ENCODE measurements at places on chromosomes 3 and 15.

- no peak for DNase-seq
Observed at GRCh38 chr3:126886217-126886616, 96.7 kb upstream of the PLXNA1 start.

DNA sequence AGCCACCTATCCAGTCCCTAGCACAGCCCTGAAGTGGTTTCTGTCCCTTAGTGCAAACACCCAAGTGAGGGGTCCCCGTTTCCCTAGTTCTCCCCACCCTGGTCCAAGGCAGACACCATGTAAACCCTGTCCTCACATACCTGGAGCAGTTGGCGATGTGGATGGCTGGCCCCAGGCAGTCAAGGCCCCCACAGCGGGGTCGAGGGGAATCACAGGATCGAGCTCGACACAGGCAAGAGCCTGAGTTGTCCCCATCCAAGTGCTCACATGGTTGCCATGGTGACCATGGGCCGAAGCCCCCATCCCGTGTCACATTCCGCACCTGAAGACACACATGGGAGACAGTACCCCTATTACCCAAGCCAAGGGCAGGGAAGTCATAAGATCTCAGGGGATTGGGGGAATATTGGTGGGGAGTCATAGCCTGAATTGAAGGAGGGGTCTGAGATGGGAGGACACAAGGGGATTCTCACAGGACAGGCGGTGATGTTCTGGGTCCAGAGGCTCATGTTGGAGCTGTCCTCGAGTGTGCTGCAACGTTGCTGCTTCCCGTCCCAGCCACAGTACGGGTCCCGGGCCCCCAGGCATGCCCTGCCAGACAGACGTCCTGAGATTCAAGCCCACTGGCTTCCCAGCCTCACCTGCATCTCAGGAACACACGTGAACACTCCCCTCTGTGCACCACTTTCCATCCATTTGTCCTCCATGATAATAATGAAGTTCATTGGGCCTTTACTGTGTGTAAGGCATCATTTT is 112.1 kb downstream of the SEMA5B start:
- DNase-seq: no peak

DNA sequence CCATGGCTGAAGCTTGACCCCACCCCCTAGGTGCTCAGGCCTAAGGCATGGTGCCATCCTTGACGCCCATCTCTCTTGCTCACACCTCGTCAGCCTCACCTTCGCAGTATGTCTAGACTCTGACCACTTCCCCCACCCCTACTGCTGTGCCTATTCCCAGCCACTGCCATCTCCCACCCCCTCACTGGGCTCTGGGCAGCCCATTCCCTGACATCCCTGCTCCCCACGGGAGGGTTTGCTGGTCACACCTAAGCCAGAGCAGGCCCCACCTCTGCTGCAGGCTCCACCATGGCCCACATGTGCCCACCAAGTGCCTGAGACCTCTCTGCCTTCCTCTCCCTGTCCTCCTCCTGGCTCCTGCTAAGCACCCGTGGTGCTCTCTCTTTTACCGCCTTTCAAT is 47.7 kb upstream of the PRR23E start:
- DNase-seq: no peak

DNA sequence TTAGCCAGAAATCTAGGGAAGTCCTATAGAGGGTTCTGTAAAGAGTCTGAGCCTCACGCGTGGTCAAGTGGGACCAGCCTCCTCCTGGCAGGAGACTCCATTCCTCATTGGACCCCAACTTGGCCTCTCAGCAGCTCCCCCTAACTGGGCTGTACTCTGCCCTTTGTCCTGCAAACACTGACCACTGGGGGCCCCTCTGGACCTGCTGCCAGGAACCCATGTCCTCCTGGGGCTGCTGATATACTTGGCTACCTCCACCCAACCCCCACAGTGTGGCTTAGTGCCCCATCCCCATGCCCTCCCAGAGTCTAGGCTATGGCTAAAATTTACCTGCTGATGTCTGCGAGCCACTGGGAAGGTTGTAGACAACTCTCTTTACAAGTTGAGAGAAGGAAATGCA is 62.7 kb downstream of the UBP1 start:
- no peak for DNase-seq

- peak; percentile 25 for DNase-seq
Observed at GRCh38 chr15:43204016-43204901, 16.6 kb downstream of the EPB42 start.

DNA sequence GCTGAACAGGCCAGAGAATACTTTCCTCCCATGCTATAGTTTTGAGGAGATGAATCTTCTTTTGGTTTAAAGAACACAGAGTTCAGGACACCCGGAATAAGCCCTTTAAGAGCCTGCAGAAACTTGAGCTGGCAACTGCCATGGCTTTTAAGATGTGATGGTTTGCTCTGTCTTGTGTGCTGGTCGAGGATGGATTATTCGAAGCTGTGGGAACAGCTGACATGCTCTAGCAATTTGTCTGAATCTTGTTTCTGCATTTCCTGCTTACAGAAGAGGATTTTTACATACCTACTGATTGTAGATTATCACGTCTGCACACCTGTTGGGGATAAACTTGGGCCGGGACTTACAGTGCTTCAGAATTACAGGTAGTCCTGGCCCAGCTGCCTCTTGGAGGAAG is 396.9 kb downstream of the LRTM1 start:
- DNase-seq: no peak

DNA sequence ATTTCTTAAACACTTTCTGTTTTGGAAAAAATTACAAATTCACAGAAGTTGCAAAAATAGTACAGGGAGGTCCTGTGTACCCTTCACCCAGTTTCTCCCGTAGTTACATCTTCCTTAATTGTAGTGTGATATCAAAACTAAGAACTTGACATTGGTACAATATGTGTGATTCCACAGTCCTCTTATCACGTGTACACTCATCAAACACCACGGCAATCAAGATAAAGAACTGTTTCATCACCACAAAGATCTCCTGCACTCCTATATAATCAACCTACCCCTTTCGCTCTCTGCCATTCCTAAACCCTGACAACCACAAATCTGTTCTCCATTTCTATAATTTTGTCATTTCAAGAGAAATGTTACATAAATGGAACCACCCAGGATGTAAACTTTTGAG is 31.4 kb downstream of the POMGNT2 start:
- DNase-seq: no peak

GRCh38 chr15:40807888-40808461 is 702 bp upstream of the DNAJC17 start:
- no peak for DNase-seq

DNA sequence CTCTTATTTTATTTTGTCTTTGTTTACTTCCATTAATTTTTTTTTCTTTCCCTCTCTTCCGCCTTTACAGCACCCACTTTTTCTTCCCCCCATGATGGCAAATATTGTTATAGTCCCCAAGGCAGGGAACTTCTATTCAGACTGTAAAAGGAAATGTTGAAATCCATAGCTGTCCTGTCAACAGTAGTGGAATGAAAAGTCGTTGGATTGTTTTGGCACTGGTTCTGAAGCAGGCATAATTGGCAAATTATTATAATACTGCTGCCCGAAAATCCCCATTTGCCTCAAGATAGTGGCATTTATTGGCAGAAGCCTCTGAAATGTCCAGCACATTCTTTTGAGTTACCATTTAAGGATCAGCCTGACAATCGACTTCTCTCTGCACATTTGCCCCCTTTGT is 150.6 kb downstream of the TPRG1 start:
- DNase-seq: no peak

DNA sequence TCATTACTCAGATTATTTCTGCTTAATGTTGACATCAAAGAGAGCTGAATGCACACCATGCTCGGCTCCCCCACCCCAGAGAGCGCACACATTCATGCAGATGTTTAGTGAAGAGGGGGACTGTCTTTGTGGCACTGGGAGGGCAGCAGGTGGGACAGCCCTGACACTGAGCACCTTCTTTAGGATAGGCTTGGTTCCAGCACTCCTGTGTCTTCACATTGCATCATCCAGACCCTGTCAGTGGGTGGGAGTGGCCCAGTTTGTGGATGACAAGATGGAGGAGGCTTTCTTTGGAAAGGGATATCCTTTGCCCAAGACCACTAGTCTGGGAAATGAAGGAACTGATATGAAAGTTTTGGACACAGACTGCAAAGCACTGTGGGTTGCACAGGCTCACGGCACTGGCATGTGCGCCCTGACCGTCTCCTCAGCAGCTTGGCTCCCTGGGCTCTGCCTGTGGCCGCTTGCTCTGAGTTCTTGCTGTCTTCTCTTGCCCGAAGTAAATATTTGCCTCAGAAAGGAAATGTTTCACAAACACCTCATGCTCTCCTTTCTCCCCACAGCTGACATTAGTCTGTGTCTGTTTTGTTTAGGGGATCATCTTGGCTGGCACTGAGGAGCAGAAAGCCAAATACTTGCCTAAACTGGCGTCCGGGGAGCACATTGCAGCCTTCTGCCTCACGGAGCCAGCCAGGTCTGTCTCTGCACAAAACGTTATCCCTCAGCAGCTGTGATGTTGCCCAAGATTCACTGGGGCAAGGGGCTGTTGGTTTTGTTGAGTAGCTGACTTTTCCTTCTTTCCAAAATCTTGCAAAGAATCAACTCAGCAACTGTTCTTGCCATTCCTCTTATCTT is 16.6 kb downstream of the ACAD9 start:
- DNase-seq: no peak

DNA sequence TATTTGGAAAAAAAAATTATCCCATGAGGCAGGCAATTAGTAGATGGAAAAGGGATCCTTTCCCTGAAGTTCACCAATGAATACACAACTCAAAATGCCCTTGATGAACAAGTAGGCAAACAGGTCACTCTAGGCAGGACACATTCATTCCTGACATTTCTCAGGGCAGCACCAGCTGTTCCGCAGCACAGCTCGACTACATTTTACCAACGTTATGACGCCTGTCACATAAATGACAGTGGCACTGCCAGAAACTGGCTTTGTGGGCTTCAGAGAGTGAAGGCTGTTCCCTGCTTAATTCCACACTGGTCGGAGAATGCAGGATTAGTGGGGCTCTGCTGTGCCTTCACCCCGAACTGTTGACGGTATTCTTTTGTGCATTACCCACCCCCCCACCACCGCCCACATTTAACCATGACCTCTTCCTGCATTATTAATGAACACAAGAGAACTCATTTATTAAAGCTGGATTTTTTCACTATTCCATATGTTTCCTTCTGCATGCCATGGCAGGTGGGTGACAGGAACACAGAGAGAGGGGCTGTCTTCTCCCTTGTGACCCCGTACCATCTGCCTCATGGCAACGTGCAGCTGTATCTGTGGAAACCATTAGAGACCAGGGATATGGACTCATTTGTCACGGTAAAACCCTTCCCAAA is 197.6 kb downstream of the PDZRN3 start:
- no peak for DNase-seq

- DNase-seq: no peak
Observed at GRCh38 chr3:196634829-196635228, 4.7 kb upstream of the NRROS start.

GRCh38 chr15:41001524-41002214 is 48.4 kb downstream of the CHAC1 start:
- no peak for DNase-seq

- no peak for DNase-seq
Observed at GRCh38 chr15:79948095-79948695, 22.8 kb downstream of the BCL2A1 start.

DNA sequence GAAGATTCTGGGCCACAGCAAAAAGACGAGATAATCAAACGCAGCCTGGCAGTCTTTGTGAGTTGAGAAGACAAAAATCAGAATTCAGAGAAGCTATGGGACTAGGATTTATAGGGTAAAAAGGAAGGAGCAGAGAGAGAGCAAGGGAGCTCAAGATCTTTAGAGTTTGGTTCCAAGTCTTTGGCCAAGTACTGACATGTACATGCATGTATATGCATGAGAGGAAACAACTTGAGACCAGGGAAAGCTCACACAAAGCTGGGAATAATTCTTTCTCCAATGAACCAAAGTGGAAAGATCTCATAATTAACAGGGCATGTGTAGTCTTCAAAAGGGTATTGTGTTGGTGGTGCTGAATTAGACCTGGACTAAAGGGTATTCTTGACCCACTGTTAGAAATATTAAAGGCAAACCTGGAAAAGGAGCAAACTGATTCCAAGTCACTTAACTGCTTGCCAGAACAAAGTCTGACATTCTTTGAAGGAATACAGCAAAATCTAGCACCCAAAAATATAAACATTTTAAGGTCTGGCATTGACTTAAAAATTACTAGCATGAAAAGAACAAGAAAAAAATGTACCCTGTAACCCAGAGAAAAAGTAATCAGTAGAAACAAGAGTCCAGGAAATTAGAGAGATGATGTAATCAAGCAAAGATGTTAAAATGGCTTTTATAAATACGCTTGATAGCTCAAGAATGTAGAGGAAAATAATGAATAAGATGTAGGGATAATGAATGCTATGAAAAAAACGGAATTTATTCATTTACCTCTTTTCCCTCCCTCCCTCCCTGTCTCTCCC is 226.0 kb upstream of the CGNL1 start:
- no peak for DNase-seq

DNA sequence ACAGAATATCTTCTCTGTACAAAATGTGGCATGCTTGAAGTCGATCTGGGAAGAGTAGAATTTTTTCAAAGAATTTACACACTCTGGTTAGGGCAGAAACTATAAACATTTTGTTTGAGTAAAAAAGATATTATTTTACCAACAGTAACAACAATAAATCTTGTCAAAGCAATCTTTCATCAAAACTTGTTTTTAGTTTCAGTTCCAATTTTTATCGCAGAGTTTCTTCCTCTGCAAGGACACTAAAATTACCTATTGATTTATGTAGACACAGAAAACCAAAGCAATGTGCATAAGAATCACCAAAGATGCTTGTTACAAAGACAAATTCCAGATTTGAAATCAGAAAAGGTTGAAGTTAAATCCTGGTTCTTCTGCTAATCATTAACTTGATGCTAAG is 61.9 kb downstream of the CGGBP1 start:
- DNase-seq: no peak

DNA sequence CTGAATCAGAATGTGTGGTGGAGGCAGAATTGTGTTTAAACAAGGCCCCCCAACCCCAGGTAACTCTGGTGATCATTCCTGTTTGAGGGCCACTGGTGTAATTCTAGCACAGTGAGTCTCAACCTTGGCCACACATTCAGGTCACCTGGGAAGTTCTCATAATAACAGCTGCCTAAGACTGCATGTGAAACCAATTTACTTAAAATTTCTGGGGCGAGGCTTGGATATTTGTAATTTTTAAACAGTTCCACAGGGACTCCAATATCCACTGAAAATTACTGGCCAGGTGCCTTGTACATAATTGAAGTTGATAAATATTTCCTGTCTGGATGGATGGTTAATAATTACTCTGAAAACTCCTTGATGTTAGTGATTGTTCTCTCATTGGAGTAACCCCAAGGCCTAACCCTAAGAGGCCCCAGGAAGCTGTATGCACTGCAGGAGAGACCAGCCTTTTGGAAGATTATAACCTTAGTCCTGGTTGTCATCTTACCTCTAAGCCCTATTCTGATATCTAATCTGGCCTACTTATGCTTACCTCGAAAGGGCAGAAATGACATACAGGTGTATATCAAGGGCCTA is 25.7 kb upstream of the EPHB1 start:
- no peak for DNase-seq

DNA sequence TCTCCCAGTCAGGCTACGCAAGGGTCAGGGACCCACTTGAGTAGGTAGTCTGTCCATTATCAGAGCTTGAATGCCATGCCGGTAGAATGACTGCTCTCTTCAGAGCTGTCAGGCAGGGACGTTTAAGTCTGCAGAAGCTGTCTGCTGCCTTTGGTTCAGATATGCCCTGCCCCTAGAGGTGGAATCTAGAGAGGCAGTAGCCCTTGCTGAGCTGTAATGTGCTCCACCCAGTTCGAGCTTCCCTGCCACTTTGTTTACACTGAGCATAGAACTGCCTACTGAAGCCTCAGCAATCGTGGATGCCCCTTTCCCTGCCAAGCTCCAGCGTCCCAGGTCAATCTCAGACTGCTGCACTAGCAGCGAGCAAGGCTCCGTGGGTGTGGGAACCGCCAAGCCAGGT is 57.5 kb upstream of the SETMAR start:
- DNase-seq: no peak
